ENCODE measurements at places on chromosomes 5 and 9.

DNA sequence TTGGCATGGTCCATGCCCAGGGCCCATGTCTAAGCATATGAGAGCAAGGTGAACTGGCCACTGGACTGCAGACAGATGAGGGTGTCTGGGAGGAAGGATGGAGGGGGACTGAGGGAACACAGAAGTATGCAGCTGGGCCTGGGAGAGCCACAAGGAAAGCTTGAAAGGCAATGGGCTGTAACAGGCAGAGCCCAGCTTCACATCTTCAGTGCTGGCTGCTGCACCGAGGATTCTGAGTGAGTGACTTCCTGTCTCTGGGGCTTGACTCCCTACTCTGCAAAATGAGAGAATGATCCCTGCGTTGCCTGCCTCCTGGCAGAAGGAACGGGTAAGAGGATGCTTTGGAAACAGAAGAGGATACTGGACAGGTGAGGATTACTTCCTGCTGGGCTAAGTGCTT, 29.0 kb downstream of the COL15A1 start:
- no peak for DNase-seq

GRCh38 chr5:151202381-151203139, 21.3 kb downstream of the CCDC69 start:
- no peak for DNase-seq

DNA sequence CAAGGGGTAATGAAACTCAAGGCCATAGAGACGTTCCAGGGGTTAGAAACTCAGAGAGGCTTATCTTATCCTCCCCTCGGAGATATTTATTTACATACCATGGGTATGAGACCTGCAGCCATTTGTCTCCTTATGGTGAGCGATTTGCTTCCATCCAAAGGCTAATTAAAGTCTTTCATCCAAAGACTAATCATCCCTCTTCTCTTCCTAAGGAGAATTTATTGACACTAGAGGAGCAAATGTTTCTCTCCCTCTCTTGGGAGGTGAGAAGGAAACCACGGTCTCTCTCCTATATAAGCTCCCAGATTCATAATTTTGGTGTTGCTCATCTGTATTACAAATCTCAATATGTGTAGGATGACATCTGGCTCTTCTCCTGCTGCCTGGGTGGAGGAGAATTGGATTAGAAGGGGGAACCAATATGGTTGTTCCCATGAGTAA, 31.0 kb upstream of the RPS23 start:
- no peak for DNase-seq

DNA sequence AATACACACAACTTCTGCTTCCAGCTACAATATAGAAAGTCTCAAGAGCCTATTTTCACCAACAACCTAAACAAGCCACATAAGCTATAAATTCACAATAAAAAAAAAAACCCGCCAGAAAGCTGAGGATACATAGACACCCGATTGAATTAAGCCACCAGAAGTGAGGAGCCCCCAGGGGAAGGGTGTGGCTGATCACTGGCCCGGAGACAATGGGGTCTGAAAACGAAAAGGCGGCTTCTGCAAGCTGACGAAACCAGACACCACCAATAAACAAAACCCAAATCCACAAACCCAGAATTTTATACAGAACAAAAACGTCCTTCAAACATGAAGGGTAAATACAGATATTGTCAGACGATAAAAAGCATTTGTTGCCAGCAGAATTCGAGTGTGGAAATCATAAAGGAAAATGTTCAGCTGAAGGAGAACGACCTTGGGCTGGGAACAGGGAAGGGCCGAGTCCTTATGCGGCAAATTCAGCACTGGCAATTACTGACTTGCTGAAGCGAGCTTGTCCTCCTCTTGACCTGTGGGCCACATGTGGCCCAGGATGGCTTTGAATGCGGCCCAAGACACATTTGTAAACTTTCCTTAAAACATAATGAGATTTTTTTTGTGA, 39.6 kb upstream of the CEP72 start:
- DNase-seq: no peak

DNA sequence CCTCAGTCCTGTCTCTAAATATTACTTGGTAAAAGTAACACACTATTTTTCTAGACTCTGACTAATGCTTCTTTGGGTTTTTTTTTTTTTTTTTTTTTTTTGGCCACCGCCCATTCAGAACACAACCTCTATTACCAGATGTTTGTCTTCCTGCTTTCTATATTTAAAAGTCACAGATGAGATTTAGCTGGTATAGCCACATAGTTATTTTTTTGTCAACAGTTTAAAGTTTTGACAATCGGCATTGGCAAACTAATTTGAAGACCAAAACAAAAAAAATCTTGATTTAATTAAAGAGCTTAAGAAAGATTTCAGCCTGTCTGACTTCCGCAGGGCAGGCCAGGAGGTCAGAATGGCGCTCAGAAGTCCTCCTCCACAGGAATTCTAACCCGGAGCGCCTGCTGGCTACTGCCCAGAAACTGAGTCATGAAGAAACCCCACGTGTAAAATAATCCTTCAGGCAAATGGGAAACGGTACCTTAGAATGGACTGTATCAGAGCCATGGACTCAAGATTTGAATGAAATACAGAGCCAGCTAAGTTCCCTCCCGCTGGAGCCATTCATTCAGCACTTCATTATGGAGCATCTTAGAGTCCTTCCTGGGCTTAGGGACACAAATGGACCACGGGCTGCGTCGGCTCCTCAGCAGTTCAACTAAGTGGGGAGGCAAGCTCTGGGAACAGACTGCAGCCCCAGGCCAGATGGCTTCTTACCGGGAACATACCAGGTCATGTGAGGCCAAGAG, 55.6 kb downstream of the PTPDC1 start:
- DNase-seq: no peak

DNA sequence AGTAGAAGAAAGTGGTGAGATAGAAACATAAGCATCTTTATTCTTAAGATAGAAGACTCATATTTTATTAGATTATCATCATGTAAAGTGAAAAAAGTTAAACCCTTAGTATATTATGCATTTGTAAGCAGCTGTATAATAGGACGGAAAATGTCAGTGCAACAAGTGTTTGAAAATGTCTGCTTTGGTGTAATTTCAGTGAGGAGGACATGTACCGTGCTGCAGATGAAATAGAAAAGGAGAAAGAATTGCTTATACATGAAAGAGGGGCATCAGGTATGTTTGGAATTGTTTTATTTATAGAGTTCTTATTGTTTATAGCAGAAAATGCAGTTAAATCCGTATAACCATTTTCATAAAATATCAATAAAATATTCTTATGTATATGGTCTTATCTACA, 8.9 kb downstream of the OTULIN start:
- DNase-seq: no peak

DNA sequence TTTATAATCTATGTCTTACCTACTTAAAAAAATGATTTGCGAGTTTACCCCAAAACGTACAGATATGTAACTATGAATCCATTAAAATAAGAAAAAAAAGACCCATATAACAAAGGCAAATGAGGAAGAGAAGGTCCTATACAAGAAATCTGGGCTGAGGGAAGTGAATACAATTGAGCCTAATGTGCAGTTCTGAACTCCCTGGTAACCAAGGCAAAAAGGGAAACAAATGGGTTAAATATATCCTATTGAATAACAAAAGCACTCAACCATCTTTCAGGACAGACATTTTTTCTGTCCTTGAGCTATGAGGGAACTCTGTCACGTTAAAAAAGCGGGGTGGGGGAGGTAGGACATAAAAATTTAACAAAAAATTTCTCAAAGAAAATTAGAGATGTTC, 78.6 kb downstream of the PTPN3 start:
- DNase-seq: no peak

DNA sequence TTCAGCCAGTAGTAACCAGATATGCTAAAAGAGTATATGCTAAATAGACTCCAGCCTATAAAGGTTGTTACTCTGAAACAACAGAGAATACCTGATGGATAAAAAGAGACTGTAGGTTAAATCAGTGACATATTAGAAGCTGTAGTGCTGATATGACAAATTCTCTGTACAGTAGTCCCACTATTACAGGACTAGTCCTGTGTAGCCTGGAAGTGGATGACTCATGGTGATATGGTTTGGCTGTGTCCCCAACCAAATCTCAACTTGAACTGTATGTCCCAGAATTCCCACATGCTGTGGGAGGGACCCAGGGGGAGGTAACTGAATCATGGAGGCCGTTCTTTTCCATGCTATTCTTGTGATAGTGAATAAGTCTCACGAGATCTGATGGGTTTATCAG, 276.2 kb upstream of the POU5F2 start:
- no peak for DNase-seq

DNA sequence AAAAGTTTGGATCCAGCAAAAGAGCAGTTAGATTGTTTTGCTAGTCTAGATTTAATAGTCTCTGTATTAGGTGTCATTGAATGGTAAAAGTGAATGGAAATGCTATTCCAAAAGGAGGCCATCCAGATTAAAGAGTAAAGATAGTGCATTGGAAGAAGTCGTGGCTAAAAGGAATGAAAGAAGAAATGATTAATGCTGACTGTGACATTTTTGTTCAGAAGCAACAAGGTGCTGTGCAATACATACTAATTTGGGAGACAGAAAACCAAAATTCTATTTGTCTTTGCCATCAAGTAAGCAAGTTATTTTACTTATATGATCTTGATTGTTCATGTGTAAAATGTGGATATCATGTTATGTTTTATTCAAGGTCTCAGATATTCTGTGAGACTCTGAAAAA, 85.1 kb downstream of the GPBP1 start:
- no peak for DNase-seq

GRCh38 chr5:36250427-36250826, 8.7 kb upstream of the NADK2 start:
- no peak for DNase-seq

DNA sequence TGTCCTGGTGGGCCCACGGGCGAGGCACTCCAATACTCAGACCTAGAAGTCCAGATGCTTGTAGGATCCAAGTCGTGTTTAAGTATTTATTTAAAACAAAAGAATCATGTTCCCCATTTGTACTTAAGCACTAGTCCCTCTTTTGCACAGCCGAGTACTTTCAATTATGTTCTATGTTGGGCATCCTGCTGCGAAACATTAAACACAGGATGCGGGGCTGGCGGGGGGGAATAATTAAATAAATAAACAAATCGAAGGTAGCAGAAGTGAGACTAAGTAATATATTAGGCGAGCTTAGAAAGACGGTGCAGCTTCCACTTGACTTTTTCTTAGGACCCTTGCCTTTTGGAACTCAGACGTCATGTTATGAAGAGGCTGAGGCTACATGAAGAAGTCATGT, 1129.2 kb upstream of the ACO1 start:
- no peak for DNase-seq

DNA sequence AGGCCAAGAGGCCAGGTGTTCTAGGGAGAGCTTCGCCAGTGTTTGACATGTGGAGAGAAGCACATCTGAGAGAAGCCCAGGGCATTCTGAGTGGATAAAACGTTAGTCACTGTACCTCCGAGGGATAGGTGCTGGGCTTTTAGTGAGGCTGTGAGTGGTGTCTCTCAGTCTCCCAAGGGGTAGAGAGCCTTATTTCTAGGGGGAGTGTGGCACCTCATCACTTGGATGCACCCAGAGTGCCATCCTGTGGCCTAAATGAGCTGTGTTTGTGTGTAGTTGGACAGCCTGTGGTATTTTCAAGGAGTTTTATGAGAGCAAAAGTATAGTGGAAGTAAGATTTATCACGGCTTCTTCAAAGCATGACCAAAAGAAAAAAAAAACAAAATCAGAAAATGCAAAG, 1046.9 kb upstream of the WWC1 start:
- no peak for DNase-seq

DNA sequence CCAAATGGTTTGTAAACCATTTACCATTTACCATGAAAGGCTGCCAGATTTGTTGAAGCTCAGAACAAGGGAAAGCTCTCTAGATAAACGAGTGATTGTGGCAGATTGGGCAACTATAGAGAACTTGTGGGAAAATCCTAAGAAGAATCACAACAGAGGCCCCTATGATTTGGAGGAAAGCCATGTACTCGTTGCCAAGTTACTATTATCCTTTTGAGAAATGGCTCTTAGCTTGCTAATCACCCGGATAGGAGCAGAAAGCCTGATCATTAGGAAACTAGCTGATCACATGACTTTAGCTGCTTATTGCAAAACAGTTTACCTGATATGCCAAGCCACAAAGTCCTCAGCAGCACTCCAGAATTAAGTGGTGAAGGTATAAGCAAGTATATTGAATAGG, 23.5 kb upstream of the ATG10 start:
- DNase-seq: no peak

- no peak for DNase-seq
These were observed 146.2 kb upstream of the PLCXD3 start for GRCh38 chr5:41656597-41656996.

- no peak for DNase-seq
These were observed 227.6 kb upstream of the ELL2 start for GRCh38 chr5:96189028-96189826.

GRCh38 chr9:86600291-86600690, 246.1 kb upstream of the TUT7 start:
- no peak for DNase-seq

DNA sequence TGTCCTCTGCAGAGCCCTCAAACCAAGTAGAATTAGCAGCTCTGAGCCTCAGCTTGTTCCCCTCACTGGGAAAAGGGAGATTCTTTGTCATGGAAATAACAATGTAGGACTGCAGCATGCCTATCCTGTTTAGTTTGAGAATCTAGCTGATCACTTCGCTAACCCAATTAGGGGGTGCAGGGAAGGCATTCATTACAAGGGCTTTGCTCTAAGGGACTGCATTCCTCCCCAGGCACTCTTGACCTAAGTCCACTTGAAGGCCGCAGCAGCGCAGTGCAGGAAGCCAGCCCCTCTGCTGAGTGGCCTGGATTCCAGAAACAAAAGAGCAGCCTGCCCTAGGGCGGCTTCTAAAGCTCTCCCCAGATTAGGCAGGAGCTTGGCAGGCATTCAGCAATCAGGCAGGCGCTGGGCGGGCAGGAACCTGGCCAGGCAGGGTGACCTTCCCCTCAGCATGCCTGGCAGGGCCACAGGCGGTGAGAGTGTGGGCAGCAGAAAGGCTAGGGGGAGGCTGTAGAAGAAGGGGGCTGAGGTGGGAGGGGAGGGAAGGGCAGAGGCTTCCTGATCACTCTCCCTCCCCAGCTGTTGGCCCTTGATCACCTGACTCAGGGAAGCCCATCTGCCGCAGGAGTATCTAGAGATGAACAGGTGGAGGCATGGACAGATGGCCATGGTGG, 24.8 kb downstream of the CCNJL start:
- no peak for DNase-seq

- no peak for DNase-seq
These were observed 13.6 kb downstream of the FAT2 start for GRCh38 chr5:151577566-151577965.

GRCh38 chr5:1736889-1737711, 62.5 kb downstream of the MRPL36 start:
- DNase-seq: no peak

- no peak for DNase-seq
These were observed 67.5 kb downstream of the C7 start for GRCh38 chr5:40976836-40977235.
